NCI-H82 (cell line): ENCODE measurements at places on chromosomes 2 and 18.

DNA sequence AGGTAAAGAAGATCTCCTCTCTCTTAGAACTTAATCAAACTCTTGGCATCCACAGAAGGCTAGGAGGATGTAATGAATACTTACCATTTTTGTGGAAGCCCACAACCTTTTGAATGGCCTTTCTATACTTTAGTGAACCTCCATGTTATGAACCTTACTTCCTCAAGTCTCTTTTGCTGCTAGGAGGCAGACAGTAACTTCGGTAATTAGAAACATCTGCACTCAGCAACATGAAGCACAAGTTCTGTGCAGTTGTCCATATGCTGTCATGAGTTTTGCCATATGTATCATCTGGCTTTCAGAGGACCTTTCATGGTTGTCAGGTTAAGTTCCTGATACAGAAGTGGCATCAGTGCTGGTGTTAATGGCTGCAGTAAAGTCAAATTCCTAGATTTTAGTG, 50.4 kb downstream of the PDK1 start:
- DNase-seq: no peak

DNA sequence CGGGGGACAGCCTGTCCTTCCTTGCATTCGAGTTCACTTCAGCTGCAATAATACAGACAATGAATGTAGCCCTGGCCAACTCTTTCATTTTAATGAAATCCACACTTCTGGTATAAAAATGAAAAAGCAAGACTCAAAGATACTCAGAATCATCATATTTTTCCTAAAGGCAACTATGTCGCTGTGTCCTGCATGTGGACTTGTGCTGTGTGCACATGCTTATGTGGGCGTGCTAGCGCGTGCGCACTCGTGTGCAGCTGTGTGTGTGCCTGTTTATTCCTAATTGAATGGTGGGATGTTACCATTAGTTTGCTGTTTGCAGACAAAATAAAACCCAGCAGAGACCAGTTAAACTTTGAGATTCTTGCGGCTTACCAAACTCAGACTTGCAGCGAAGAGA, 49.6 kb downstream of the SMIM21 start:
- no peak for DNase-seq

DNA sequence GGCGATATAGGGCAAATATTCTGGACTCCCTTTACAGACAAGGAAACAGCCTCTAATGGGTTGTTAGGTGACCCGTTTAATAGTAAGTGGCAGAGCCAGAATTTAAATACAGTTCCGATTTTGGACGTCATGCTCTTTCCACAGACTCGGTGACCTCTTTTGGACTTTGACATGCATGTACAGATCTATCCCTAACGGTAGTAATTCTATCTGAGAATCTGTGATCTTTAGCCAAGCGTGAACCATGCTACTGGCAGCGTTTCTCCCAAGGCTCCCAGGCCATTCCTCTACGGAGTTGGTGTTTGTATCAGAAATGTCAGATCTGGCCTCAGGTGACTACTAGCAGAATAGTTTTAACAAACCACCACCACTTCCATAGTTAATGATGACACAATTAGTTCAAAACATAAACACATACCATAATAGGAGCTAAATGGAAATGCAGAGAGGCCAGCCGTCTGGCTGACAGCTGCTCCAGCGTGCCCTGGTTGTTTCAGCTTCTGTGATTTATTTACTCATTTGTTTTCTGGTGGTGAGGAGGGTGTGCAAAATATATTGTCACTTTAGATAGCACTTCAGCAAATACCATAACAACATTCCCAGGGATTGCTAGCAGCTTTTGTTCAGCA, 304.6 kb upstream of the LYPD1 start:
- no peak for DNase-seq

GRCh38 chr2:46067501-46068305, 229.5 kb upstream of the EPAS1 start:
- no peak for DNase-seq

DNA sequence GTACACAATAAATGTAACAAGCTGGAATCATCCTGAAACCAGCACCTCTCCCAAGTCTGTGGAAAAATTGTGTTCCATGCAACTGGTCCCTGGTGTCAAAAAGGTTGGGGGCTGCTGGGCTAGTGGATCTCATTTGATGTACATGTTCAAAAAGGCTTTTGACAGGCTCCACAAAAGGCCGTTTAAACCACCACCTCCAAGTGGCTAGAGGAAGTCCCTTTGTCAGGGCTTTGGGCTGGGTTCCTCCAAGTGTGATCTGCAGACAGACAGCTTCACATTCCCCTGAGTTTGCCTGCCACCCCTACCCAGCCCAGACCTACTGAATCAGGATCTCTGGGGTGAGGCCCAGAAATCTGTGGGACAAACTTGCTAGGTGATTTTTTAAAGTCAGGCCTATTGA, 84.7 kb downstream of the TGFA start:
- DNase-seq: no peak

GRCh38 chr2:65355186-65355831, 77.1 kb downstream of the SPRED2 start:
- no peak for DNase-seq

DNA sequence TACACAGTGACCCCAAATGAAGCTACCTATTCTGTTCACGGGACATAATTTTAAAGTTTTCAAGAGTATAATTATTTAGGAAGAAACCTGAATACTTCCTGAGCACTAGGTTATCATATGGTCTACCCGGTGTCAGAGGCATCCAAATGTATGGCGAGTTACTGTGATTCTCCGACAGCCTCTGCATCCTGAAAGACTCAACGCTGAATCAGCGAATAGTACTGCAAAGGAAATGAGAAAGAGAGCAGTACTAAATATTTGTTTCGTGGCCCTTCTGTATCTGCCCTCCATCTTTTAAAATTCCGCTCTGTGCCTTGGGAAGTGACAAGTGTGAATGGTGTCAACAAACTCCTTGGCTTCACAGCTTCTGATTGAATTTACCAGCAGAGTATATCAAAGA, 358.0 kb upstream of the ZEB2 start:
- no peak for DNase-seq

GRCh38 chr18:50465211-50466153, 90.6 kb downstream of the SKA1 start:
- DNase-seq: no peak

DNA sequence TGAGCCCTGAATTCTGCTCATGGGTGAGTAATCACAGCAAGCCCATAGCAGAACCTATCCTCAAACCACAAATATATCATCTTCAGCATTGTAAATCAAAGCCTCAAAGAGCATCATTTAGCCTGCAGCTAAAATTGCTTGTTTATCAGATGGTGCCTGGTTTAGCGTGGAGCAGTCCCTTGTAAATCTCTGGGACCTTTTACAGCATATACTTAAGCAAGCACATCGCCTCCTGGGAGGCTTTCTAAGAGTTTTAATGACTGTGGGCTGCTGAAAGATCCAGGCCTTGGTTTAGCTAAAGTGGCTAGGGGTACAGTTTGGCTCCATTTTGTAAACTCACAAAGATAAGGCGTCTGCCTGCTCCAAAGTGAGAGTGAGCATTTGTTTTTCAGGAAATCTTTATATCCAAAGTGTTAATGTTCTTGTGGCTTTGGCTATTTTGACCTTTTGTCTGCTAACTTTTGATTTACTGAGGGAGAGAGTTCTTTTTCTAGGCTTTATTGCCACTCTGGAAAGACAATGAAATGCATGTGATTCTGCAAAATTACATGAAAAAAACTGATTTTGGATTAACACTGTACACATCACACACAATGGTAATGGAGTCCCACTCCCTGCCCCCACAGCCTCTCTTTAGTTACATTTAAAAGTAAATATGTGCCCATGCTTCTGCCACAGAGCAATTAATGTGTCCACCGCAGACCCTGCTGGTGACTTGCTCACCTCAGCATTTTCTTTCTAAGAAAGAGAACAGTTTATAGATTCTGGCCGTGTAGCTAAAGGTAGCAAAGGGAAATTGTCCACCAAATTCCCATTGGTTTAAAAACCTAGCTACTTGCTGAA, 194.8 kb downstream of the LNPK start:
- no peak for DNase-seq

DNA sequence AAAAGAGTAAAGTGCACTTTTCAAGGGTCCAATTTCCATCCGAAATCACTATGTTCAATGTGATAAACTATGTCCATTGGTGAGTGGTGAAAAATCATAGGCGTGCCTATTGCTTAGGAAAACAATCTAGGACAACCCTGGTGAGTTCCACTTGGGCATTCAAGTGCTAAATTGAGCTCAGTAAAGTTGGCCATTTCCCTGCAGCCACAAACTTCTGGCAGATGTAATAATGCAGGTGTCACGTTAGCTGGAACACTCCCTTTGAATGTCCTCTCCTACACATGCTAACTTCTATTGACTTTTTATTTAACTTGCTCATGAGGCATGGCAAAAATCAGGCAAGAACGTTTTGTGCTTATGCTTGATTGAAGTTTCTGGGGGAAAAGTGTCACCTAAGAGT, 67.1 kb downstream of the CPS1 start:
- no peak for DNase-seq

GRCh38 chr2:83103613-83104012, 1355.5 kb downstream of the SUCLG1 start:
- no peak for DNase-seq

DNA sequence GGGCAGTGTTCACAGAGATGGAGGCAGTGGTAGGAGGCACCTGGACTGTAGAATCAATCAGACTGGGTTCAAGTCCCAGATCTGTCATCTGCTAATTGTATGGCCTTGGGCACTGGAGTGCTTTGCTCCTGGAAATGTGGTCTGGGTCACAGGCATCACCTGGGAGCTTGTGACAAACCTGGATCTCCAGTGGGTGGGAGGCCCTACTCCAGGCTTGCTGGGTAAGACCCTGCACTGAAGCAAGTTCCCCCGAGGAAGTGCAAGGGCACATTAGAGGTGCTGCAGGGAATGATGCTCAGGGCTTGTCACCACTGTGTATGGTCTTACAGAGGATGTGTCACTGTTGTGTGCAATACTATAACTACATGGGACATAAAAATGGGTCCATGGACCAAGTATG, 220.5 kb upstream of the ID2 start:
- no peak for DNase-seq

DNA sequence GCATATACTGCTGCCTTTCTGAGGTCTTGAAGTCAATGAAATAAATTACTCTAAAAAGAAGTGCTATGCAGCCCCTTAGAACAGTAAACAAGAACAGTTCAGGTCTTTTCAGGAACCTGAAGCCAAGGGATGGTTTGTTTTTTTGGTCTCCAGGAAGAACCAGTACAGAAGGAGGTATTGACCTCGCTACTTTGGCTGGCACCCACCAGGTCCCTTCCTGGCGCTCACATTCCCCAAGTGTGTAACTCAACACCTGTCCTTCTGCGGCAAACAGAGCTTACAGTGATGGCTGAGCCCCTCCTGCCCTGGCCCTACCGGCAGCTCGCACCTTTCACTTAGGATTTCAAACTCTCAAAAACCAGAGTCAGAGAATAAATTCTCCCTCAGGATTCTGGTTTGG, 51.9 kb downstream of the SETBP1 start:
- no peak for DNase-seq

- DNase-seq: no peak
These were observed 65.3 kb downstream of the C1D start for GRCh38 chr2:67997528-67997900.

- no peak for DNase-seq
These were observed 1.7 kb upstream of the SCYGR2 start for GRCh38 chr2:227597036-227597435.

- no peak for DNase-seq
These were observed 201.4 kb downstream of the AFF3 start for GRCh38 chr2:99940963-99941362.

GRCh38 chr2:176117823-176118371, 1.3 kb downstream of the HOXD10 start:
- no peak for DNase-seq

- DNase-seq: no peak
These were observed 28.5 kb downstream of the MAP3K20 start for GRCh38 chr2:173104156-173104555.
